ENCODE measurements at places on chromosomes 12 and 14. TPM values are rescaled to one million over a fixed set of nuclear protein-coding genes. Genes with fewer than 3 reads are reported as not detected.

DNA sequence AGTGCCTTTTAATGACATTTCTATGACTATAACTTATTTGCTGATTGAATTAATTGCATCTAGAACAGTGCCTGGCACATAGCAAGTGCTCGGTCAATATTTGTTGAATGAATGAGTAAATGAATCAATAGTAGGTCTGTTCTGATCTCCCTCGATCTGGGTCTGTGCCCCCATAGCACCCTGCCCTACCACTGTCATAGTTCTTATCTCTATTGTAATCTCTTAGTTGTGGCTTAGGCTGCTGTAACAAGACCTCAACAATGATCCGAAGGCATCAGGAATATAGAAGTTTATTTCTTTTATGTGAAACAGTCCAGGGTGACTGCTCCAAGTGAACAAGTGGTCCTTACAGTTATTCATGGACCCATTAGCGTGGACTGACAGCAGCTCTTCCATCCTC, 44.0 kb upstream of the RPH3A start:
- DNase-seq: no peak

DNA sequence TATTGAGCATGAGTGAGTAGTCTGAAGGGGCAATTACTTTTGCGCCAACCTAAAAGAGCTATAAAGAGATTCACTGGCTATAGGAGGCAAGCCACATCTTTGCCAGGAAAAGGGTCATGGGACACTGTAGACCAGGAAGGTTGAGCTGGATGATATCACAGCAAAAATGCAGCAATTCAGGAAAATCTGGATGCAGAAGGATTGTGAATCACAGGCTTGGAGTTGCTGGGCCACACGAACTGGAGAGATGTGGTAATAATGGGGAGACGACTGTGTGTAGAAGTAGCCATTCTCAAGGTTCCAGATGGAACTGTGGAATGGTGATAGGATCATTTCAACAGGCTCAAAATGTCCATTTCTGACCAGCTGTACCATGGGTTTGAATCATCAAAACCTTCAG, 151.4 kb upstream of the DAAM1 start:
- DNase-seq: no peak

- DNase-seq: no peak
These were observed 72.6 kb downstream of the PPM1H start for GRCh38 chr12:62862259-62862881.

- no peak for DNase-seq
These were observed 196.2 kb downstream of the CACNA1C start for GRCh38 chr12:2248901-2249381.

DNA sequence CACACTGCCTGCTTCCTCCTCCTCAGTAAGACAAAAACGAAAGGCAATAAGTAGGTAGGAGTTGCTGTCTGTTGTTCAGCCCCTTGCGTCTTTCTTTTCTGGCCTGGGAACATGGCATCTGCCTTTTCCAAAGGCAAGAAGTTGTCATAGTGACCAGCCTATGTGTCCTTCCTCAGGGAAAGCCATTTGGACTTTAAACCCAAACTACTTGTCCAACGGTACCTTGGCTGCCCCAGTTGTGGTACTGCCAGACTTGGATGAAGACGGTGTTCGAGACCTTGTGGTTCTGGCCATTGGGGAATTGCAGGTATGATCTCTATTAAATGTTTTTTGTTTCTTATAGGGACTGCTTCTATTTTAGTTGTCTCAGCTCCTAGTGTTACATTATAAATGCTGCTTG, 18.5 kb downstream of the FAM234B start:
- DNase-seq: no peak

DNA sequence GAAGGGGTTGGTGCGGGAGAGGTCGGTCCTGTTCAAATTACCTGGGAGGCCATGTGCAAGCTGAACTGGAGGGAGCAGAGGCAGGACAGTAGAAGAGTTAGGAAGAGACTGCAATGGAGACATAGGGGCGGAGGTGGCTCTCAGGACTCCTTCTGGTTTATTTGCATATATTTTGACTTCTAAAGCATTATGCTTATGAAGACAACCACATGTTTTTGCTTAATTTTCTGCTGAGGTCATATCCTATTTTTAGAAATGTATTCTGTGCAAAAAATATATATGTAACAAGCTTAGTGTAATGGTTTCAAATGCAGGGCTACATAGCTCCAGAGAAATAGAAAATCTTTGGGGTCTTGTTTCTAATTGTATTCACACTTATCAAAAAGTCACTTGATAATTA, 137.0 kb upstream of the MDM1 start:
- no peak for DNase-seq

The SLC25A47 gene
- total RNA-seq: 1.2 TPM
